Mesothelial cell of epicardium (in vitro differentiated cells): ENCODE measurements at places on chromosomes 6 and 20.

DNA sequence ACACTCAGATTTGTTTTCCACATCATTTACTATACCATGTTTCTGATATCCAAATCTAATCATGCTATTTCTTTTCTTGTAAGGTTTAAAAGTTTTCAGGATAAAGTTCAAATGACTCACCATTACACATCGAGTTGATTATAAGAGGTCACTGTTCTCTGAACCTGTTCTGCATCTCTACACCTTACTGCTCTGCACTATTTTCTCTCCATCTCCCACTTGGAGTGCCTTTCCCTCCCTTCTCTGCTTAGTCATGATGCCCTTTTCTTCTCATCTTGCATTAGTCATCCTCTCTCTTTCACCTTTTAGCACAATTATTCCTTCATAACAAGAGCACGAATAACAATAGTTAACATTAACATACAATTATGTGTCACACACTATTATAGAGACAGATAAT is 37.5 kb upstream of the FUT9 start:
- DNase-seq, result no peak

GRCh38 chr6:7749478-7749877 is 23.6 kb downstream of the BMP6 start:
- no peak for DNase-seq

DNA sequence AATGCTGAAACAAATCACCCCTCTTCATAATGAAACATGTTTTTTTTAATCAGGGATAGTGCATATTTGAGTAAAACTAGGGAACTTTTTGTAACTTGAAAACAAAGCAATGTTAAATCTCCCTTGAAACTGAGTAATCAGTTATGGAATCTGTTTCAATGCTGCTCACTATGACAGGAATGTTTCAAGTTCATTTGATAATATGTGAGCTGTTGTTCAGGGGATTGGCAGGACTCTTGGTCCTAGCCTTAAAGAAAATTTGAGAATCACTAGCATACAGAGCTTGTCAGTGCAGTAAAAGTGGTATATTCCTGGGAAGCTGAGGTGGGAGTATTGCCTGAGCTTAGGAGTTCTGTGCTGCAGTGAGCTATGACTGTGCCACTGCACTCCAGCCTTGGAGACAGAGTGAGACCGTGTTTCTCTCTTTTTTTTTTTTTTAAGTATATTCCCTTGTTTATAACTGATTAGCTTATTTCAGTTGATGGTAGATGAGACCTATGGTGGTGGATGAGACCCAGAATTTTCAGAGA is 21.6 kb upstream of the CALHM6 start:
- no peak for DNase-seq

- DNase-seq, result no peak
Measured at GRCh38 chr20:63553933-63554290, at the start of gene FNDC11. Gene FNDC11 (plus strand): TSS chr20:63554159. CDS start chr20:63555664, 1,505 bp downstream.

DNA sequence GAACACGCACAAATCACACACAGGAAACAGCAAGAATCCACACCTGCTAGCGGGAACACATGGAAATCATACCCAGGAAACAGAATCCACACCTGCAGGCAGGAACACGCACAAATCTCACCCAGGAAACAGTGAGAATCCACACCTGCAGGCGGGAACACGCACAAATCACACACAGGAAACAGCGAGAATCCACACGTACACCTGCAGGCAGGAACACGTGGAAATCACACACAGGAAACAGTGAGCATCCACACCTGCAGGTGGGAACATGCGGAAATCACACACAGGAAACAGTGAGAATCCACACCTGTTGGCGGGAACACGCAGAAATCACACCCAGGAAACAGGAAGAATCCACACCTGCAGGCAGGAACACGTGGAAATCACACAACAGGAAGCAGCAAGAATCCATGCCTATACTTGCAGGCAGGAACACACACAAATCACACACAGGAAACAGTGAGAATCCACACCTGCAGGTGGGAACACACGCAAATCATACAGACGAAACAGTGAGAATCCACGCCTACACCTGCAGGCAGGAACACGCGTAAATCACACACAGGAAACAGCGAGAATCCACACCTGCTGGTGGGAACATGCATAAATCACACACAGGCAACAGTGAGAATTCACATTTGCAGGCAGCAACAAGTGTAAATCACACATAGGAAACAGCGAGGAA is 108.6 kb downstream of the DLL1 start:
- DNase-seq, result no peak

GRCh38 chr20:20018366-20018765 is 1.2 kb downstream of the NAA20 start:
- no peak for DNase-seq

DNA sequence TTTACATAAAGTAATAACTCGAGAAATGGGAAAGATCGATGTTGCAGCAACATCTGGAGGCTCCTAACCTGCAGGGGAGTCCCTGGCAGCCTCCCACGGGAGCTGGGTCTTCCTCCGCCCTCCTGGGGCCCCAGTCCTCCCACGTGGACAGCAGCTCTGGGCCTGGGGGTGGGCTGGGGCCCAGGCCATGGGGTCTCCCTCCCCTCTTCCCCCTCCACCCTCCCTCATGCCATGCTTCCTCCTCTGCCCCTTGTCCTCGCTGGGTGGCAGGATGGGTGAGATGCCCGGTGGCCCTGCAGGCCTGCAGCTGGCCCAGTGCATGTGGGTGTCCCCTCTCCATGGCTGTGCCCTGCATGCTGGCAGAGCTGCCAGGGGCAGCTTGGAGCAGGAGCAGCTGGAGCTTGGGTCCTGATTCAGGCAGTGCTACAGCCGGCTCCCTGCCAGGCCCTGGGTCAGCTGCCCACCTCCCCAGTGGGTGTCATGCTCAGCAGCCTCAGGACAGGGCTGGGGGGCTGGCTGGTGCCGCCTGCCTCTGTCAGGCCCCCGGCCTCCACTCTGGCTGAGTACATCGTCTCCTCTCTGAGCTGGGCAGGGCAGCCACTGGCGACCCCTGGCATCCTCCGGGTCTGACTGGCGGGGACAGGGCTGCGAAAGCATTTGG is 48.9 kb upstream of the BHLHE23 start:
- no peak for DNase-seq

- DNase-seq, result no peak
Measured at GRCh38 chr20:45701873-45702272, at the start of gene WFDC13. Gene WFDC13 (plus strand): TSS chr20:45702038. CDS start chr20:45702124, 86 bp downstream.

- no peak for DNase-seq
Measured at GRCh38 chr6:110859335-110859792, 15.2 kb upstream of the AMD1 start.

- no peak for DNase-seq
Measured at GRCh38 chr6:44668976-44669934, 281.7 kb downstream of the CDC5L start.

DNA sequence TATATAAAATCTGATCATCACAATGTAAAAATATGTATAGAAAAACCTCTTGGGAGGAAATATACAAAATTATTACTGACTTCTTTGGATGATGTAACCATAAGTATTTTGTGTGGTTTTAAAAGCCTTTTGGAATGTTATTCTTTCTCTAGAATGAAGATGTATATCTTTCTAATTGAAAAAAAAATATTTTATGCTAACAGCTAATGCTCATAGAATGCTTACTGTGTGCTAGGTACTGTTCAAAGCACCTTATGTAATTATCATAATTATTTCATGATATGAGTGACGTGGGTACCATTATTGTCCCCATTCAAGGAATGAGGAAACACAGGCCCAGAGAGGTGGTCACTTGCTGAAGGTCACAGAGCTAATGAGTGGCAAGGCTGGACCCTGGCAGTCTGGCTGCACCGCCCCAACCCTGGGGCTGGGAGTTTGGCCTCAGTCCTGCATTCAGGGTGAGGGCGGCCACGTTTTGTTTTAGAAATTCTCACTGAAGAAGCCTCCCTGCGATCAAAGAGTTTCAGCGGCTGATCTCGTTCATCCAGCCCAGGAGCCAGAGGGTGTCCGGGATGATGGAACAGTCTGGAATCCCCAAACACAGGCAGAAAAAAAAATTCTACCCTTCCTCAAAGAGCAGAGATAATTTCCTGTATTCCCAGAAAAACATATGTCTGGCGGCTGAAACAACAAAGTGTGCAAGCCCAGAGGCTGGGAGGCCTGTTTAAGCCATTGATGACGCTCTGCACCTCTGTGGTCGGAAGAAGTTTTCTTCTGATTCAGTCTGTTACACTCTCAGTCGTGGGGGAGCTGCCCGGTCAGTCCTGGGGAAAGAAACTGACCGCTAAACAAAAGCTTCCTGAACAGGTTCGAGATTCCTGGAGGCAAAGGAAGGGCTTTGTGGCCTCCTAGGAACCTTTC is 37.3 kb downstream of the TFEB start:
- DNase-seq, result no peak

GRCh38 chr20:22796469-22797077 is 212.2 kb upstream of the FOXA2 start:
- DNase-seq, result no peak

- DNase-seq, result no peak
Measured at GRCh38 chr6:156883497-156884252, 106.5 kb downstream of the ARID1B start.

DNA sequence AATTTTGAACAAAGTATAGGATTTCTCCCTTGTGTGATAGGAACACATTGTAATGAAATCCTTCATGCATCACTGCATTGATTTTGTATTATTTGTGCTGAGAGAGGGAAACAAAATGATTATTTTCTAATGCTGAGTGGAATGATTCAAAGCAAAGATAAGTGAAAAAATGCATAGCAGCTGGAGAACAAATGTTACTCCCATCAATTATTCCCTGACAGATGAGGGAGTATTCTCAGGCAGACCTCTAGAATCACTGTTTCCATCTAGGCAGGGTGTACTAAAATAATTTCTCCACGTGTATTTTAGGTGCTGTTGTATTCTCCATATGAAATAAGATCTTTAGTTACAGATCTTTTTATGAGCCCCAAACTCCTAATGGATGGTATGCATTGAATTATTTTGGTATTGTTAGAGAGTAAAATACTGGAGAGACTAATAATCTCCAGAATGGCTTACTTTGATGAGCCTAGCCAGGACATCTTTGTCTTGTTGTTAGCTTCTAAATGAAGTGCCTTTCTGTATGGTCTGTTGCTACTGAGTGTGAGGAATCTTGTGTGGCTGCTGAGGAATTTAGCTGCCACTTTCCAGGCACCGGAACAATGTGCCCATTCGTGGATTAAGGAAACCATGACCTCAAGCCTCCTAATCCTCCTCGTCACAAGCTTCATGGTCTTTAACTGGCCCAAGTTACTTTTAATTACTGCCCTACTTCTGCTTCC is 39.6 kb downstream of the RNF217 start:
- no peak for DNase-seq

- no peak for DNase-seq
Measured at GRCh38 chr6:162260027-162260426, 467.5 kb downstream of the PRKN start.

DNA sequence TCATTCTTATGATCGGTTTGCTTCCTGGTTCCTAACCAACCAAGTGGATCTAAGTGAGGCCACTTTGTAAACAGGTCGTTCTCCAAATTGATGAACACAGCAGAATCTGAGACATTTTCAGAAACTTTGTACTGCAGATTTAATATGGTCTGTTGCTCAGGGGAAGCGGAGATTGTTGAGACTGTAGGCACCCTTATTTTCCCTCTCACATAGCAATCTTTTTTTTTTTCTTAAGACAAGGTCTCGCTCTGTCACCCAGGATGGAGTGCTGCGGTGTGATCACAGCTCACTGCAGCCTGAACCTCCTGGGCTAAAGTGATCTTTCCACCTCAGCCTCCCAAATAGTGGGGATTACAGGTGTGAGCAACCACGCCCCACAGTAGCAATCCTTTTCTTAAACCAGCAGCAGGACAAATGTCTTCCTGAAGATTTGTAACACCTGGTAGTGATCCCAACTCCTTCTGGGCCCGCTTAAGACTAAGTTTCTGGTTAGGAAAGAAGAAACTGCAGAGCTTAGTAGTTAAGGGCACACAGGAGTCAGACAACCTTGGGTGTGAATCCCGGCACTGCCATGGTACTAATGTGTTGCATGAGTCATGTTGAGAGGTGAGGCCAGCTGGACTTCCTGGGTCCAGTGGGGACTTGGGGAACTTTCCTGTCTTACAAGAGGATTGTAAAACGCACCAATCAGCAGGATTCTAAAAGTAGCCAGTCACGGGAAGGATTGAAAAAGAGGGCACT is 48.4 kb upstream of the EZR start:
- no peak for DNase-seq

- no peak for DNase-seq
Measured at GRCh38 chr6:36657942-36658544, 20.5 kb upstream of the CDKN1A start.

DNA sequence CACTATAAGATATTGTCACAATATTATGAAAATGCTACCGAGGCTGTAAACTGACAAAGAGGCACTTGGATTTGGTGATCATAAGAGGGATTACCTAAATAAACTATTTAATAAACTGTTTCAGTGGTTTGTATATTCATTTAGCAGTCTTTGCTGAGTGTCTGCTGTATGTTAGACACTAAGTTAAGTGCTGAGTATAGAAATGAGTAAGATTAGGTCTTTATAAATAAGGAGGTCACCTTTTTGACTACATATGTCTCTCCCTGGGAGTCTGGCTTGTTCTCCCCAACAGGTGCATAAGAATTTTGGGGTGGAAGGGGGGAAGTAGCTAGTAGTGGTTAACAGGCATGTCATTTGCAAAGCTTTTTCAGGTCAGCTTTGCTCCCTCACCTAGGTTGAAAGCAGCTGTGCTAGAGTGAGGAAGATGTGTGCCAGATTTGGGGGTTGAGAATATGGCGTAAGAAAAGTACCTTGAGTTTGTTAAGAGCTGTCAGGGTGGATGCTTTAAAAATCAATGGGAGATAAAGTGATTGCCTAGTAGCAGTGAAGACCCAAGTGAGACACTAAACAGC is 246.3 kb downstream of the ZFAND3 start:
- no peak for DNase-seq

DNA sequence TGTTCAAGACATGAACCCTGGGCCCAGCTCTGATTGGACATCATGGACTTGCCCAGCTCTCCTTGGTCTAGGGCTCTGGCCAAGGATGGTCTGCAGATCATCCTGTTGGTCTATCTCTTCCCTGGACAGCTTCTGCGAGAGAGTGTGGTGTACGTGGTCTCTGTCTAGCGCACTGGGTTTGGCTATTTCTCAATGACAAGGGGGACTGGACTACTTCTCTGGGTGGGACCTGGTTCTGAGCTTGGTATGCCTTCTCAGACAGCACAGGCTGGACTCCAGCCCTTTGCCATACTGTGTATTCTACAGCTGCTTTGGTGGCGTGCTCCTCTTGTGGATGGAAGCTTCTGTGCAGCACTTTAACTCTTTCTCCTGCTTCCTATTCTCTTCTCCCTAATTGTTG is 8.5 kb upstream of the RAET1E start:
- DNase-seq, result no peak

DNA sequence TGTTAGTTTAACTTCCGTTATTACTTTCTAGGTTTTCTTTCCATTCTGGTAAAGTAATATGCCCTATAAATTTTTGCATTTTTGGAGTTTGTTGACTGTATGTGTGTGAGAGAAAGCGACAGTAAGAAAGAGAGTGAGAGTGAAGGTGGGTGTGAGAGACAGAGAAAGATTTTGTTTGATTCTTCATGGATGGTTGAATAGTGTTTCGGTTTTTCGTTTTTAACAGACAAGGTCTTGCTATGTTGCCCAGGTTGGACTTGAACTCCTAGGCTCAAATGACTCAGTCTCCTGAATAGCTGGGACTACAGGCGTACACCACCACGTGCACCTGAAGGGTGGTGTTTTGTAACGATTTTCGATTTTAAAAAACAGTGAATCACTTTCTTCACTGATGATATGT is 329.1 kb upstream of the RUNX2 start:
- no peak for DNase-seq
